ENCODE measurements at places on chromosomes 2 and 18. TPM values are rescaled to one million over a fixed set of nuclear protein-coding genes. Genes with fewer than 3 reads are reported as not detected.

- no peaks in the 10 kb centered on the region for H3K4me1 ChIP-seq
- no peak overlapping the region for H3K27ac ChIP-seq
- H3K36me3 ChIP-seq = no peaks in the 10 kb centered on the region
Observed at GRCh38 chr2:59339121-59339836, 1098.2 kb upstream of the FANCL start.

GRCh38 chr2:231373184-231373583, 22.3 kb upstream of the B3GNT7 start:
- H3K27me3 ChIP-seq = no peaks in the 10 kb centered on the region
- no peaks in the 10 kb centered on the region for H3K4me1 ChIP-seq
- H3K27ac ChIP-seq = no peak overlapping the region

DNA sequence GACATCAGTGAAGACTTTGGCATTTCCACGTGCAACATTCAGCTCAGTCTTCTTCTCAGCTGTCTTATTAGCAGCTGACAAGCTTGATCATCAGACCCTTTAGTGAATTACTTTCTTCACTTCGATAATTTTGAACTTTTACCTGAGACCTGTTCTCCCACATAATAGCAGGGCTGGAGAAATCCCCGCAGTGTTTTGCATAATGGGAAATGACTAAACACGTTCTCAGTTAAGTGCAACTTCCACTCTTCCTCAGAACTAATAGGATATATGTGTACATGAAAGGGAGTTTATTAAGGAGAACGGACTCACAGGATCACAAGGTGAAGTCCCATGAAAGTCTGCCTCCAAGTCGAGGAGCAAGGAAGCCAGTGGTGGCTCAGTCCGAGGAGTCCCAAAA, 28.8 kb upstream of the MBP start:
- no peaks in the 10 kb centered on the region for H3K36me3 ChIP-seq
- H3K4me1 ChIP-seq = no peaks in the 10 kb centered on the region
- H3K27ac ChIP-seq = no peak overlapping the region
- H3K27me3 ChIP-seq = no peaks in the 10 kb centered on the region

DNA sequence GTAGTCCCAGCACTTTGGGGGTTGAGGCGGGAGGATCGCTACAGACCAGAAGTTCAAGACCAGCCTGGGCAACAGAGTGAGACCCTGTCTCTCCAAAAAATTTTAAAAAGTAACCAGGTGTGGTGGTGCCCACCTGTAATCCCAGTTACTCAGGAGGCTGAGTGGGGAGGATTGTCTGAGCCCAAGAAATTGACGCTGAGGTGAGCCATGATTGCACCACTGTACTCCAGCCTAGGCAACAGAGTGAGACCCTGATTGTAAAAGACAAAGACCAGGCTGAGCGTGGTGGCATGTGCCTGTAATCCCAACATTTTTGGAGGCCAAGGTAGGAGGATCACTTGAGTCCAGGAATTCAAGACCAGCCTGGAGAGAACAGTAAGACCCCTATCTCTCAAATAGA, 7.8 kb downstream of the ST6GAL2 start:
- H3K4me3 ChIP-seq = no peak overlapping the region
- H3K27me3 ChIP-seq = no peaks in the 10 kb centered on the region
- no peak for DNase-seq
- H3K4me1 ChIP-seq = no peaks in the 10 kb centered on the region
- no peaks in the 10 kb centered on the region for H3K36me3 ChIP-seq
- no peak overlapping the region for H3K27ac ChIP-seq

DNA sequence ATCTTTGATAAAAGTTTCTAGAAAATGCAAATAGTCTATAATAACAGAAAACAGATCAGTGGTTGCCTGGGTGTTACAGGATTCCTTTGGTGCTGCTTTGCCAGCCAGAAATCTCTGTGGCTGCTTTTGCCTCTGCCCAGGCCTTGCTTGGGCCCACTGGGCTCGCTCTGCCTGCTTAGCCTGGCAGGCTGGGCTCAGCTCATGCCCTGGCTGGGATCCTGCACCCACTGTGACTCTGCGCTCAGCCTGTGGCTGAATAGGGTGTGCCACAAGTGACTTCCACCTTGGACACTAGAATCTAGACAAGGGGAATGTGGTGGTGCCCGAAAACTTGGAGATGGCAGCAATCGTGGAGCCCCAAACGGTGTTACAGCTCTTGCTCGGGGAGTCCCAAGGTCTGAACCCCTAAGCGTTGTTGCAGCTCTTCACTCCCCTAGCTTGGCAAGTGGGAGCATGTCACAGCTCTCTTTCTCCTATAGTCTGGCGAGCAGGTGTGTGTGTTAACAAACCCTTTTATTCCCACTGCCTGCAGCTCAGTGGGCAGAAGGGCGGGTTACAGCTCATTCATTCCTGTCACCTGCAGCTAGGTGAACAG, 50.9 kb downstream of the FBXO48 start:
- DNase-seq = no peak
- H3K27ac ChIP-seq = no peak overlapping the region
- peaks cover 44% of the 10 kb centered on the region for H3K4me1 ChIP-seq

DNA sequence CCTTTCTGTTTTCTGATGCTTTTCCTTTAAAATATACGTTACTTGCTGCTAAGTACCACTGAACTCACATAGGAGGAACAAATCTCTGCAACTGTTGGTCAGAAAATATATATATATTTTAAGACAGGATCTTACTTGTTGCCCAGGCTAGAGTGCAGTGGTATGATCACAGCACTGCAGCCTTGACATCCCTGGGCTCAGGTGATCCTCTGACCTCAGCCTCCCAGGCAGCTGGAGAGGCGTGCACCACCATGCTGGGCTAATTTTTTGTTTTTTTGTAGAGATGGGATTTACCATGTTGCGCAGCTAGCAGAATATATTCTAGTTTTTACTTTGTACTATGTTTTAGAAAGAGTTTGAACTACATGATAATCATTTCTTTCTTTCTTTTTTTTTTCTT, 51.5 kb downstream of the EHBP1 start:
- no peaks in the 10 kb centered on the region for H3K27me3 ChIP-seq
- no peaks in the 10 kb centered on the region for H3K4me1 ChIP-seq
- no peak overlapping the region for H3K27ac ChIP-seq

DNA sequence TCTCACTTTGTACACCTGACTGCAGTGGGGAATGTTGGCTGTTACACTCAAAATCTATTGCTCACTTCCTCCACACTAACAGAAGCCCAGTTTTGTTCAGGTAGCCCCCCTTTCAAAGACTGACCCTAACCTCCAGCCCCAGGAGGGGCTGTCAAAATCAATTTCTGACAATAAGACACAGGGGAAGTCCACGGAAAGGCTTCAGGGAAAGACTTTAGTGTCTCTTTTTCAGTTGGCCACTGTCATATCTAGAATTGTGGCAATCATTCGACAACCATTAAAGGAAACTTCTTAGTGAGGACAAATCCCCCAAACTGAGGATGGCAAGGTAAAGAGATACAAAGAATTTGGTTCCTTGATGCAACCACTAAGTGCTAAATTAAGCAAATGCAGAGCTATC, 59.0 kb downstream of the BARD1 start:
- no peaks in the 10 kb centered on the region for H3K4me1 ChIP-seq
- no peak overlapping the region for H3K4me3 ChIP-seq
- no peak for DNase-seq
- no peaks in the 10 kb centered on the region for H3K36me3 ChIP-seq

- H3K27me3 ChIP-seq = no peaks in the 10 kb centered on the region
- H3K4me3 ChIP-seq = no peak overlapping the region
- no peaks in the 10 kb centered on the region for H3K36me3 ChIP-seq
Observed at GRCh38 chr18:48659188-48660009, 120.6 kb downstream of the CTIF start.

GRCh38 chr18:12304351-12305210, 3.5 kb upstream of the TUBB6 start:
- no peak overlapping the region for H3K4me3 ChIP-seq
- no peak overlapping the region for H3K27ac ChIP-seq
- H3K36me3 ChIP-seq = no peaks in the 10 kb centered on the region
- H3K27me3 ChIP-seq = no peaks in the 10 kb centered on the region

The FER1L5 gene
- total RNA-seq = not detected

The STEAP3 gene
- total RNA-seq = 0.14 TPM

The RALB gene
- 10.8 TPM for total RNA-seq

The STARD6 gene
- total RNA-seq = not detected

The NGEF gene
- total RNA-seq = not detected

The TPO gene
- total RNA-seq = not detected

The CFAP221 gene
- total RNA-seq = not detected

The LANCL1 gene
- total RNA-seq = 18.2 TPM

The CD8B2 gene
- not detected for total RNA-seq
